Stimulated activated CD4-positive, alpha-beta T cell treated with anti-CD3 and anti-CD28 coated beads, Interleukin-4, amount 100 ng/mL, for 24 hours (primary cell): ENCODE measurements at places on chromosomes 6 and 20.

- no peak for DNase-seq
Observed at GRCh38 chr6:105911106-105911629, 175.0 kb upstream of the PRDM1 start.

GRCh38 chr6:11650025-11650696 lies 112.6 kb downstream of the TMEM170B start:
- DNase-seq, result no peak

DNA sequence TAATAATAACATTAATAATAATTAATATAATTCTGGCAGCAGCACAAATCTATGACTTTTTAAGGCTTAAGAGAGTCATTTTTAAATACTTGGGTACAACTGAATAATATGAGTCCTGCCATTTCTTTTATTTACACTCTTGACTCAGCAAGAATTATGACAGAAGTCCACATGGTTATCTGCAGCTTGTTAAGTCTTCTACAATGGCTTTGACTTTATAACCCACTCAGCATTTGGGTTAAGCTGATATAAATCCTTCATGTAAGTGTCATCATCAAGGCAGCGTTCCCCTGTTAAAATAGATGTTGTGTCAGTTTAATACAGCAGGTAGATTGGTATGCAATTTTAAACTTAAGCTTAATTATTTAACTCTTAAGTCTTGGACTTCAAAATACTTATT lies 131.7 kb downstream of the ARHGAP18 start:
- DNase-seq, result no peak

- no peak for DNase-seq
Observed at GRCh38 chr6:15522026-15522425, 140.8 kb downstream of the DTNBP1 start.

- DNase-seq, result no peak
Observed at GRCh38 chr6:75968143-75968542, 104.3 kb downstream of the IMPG1 start.

- no peak for DNase-seq
Observed at GRCh38 chr6:140340795-140341194, 966.3 kb upstream of the CITED2 start.

DNA sequence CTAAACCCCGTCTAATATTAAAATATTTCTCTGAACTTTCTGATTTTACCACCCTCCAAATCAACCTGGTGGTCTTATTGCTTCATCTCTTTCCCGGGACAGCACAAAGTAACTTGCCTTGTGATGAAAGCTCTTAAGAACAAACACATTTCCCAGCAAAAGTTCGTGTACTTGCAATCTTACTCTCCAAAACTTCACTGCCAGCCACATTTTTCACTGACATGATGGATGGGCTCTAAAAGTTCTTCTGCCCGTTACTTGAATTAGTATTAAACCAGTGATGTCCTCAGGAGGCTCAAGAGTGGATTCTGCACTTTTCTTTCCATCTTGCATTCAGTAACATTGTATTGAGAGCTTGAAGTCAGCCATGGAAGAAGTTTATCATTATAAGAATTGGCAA lies 731.6 kb upstream of the GJE1 start:
- DNase-seq, result no peak

DNA sequence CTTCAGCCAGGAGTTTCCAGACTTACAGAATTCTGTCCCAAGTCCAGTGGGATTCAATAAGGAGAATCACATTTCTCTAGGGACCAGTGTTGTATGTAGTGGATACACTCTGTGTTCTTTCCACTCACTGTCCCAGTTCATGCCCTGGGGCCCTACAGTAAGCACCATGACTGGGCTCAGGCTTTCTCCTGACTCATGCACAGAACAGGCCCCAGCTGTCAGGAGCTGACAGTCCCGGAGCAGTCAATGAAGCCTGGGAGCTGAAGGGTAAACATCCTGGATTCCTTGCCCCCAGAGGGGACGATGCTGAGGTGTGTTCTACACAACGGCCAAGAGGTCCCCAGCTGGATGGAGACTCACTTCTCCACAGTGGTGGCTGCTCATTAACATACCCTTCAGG lies 40.2 kb upstream of the LRFN2 start:
- no peak for DNase-seq

DNA sequence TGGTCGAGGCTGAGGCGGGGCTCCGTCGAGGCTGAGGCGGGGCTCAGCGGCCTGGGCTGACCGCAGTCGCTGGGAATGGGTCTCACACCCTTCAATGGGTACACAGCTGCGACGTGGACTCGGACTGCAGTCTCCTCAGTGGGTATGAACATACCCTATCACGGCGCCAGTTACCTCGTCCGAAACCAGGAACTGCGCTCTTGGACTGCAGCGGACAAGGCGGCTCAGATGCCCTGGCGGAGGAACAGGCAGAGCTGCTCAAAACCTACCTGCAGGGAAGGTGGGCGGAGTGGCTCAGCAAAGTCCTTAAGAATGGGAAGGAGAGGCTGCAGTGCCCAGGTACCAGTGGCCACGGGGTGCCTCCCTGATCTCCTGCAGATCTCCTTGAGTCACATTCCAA lies 14.2 kb downstream of the HLA-A start:
- no peak for DNase-seq

DNA sequence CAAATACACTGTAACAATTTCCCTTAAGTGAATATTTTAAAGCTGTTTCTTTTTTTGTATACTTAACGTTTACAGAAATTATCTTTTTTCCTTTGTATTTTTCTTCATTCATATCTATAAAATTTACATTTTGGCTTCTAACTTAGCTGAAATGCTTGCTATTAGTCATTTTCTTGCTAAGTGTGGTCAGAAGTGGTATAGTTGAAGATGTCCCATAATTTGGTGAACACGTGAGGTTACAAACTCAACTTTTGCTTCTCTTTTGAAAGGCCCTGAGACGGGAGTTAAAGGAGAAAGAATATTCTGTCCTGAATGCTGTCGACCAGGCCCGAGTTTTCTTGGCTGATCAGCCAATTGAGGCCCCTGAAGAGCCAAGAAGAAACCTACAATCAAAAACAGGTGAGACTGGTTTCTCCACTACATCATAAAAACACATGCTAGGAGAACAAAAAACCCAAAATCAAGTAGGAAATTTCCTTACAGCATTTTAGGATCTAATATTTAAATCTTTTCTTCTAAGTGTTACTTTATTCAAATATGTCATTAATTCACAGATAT lies 445.0 kb downstream of the UTRN start:
- DNase-seq, result no peak

GRCh38 chr6:139520321-139520768 lies 145.9 kb upstream of the CITED2 start:
- DNase-seq, result no peak

GRCh38 chr6:107691062-107691751 lies 132.9 kb downstream of the SCML4 start:
- no peak for DNase-seq

- DNase-seq, result no peak
Observed at GRCh38 chr6:168823397-168824212, 382.6 kb downstream of the SMOC2 start.

GRCh38 chr6:43766964-43767461 lies 3.0 kb upstream of the VEGFA start:
- DNase-seq, result no peak

- peak; percentile 66 for DNase-seq
Observed at GRCh38 chr6:27894839-27895762, 17.1 kb downstream of the OR2B2 start.

GRCh38 chr20:6397115-6397514 lies 274.3 kb upstream of the FERMT1 start:
- no peak for DNase-seq

DNA sequence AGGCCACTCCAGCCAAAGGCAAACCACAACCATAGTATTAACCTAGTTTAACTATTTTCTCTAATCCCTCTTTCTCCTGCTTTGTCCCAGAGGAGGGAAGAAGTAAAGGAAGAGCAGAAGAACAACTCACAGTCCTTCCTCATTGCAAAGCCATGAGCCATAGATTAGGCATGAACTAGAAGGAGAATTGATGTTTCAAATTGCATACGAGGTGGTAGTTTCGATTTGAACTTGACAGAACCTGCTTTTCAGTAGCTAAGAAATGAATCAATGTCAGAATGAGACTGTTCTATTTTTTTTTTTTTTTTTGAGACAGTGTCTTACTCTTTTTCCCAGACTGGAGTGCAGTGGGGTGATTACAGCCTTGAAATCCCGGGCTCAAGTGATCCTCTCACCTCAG lies 48.3 kb downstream of the PROKR2 start:
- no peak for DNase-seq

GRCh38 chr20:47620808-47621805 lies 119.4 kb downstream of the NCOA3 start:
- peak; percentile 18 for DNase-seq

- DNase-seq, result no peak
Observed at GRCh38 chr20:40686893-40687292, 2.1 kb downstream of the MAFB start.

DNA sequence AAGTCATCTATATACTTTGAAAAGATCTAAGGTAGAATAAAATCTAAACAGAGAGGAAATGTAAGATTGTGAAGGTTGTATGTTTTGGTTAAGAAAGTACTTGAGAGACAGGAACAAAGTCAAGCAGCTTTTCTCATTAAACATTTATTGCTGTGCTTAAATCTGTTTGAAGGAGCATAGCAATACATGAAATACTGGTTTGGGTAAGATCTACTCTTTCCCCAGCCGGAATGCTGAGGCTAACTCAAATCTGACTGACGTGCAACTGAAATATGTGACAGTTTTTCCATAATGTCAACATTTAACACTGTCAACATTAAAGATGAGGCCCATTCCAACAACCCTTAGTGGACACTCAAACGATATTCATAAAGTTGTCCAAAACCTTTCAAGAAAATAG lies 59.9 kb downstream of the MAN1A1 start:
- no peak for DNase-seq

DNA sequence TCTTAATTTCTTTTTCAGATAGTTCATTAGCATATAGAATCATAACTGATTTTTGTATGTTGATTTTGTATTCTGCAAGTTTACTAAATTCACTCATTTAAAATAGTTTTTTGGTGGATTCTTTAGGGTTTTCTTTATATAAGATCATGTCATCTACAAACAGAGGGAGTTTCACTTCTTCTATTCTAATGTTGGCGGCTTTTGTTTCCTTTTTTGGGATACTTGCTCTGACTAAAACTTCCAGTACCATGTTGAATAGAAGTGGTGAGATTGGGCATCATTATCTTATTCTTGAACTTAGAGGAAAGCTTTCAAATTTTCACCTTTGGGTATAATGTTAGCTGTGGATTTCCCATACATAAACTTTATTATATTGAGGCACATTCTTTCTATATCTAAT lies 296.9 kb downstream of the BCKDHB start:
- DNase-seq, result no peak

- no peak for DNase-seq
Observed at GRCh38 chr6:132973514-132973993, 159.2 kb downstream of the RPS12 start.

- no peak for DNase-seq
Observed at GRCh38 chr6:157714153-157714490, 108.9 kb upstream of the SNX9 start.

DNA sequence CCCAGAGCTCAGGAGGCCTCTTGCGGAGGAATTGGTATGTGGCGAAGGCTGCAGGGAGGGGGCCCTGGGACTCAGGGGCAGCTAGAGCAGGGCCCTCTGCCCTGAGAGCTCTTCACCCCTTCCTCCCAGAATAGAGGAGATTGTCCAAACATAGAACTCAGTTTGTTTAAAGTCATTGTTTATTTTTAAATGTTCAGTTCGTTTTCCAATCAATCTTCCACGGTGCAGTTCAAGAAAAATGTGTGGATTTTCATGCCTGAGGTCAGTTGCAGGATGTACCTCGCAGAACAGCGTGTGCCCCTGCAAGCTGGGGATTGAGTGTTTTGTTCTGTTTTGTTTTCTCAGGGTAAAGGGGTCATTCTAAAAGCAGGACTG lies 37.2 kb downstream of the MGME1 start:
- no peak for DNase-seq

DNA sequence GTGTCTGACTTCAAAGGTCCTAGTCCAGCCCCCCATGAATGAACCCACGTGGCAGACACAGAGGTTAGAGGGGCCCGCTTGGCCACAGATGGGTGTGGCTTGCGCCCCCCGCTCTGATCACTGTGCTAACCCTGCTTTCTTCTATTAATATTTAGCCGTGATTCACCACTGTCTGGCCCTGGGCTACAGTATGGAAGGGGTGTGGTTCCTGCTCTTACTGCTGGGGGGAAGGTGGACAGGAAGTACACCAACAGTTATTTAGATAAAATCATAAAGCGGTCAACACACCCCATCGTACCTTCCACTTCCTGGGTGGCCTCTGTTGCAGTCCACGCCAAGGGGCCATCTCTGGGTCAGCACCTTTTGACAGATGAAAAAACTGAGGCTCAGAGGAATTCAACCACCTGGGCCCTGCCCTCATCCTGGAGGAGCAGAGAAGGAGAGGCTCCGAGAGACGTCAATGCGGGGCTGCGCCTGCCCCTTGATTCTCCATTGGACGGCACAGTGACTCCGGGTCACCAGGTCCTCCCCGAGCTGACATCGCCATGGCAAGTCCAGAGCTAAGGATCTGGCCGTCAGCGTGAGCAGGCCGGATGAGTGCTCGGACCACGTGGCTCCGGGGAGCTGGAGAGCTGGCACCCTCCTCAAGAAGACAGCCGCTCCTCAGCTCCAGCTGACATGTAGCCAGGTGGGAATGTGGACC lies 206.3 kb downstream of the PREX1 start:
- DNase-seq, result no peak

DNA sequence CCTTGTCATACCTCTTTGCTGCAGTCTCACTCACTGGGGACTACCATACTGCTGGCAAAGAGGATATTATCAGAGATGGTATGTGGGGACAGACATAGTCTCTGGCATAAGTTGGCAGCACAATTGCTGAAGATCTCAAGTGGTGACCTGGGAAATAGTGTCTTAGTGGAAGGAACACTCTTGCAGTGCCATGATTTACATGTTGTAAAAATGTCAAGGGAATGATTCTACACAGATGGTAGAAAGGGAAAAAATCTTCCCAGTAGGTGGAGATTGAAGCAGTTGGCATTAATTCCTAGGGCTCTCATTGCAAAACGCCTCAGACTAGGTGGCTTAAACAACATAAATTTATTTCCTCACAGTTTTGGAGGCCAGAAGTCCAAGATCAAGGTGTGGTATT lies 662.2 kb downstream of the DHX35 start:
- no peak for DNase-seq

- DNase-seq, result no peak
Observed at GRCh38 chr20:12699374-12700228, 309.2 kb upstream of the SPTLC3 start.

DNA sequence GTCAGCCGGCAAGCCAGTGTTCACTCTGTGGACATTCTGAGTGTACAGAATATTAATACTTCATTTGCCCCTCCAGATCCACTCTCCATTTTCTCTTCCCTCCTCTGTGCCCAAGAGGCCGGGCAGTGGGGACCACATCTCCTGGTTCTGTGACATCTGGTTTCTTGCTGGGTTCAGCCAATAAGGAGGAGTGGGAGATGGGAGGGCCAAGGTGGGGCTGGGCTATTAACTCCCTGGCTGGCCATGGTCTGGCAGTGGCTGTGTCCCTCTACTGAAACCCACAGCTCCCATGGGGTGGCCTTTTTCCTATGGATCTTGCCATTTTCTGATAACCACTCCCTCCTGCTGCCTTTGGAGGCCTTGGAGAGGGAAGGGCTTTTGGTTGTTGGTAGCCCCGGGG lies 30.0 kb upstream of the SALL4 start:
- no peak for DNase-seq

- no peak for DNase-seq
Observed at GRCh38 chr6:47256981-47257730, 52.5 kb downstream of the TNFRSF21 start.

GRCh38 chr6:155177363-155177961 lies 86.4 kb upstream of the CLDN20 start:
- peak; percentile 74 for DNase-seq
